ENCODE measurements at places on chromosomes 6 and 20.

GRCh38 chr6:4039348-4039747 is 39.6 kb downstream of the FAM217A start:
- DNase-seq = no peak

GRCh38 chr20:1804554-1804956 is 90.7 kb upstream of the SIRPA start:
- DNase-seq = no peak

- DNase-seq = no peak
Observed at GRCh38 chr6:139570166-139570565, 195.7 kb upstream of the CITED2 start.

DNA sequence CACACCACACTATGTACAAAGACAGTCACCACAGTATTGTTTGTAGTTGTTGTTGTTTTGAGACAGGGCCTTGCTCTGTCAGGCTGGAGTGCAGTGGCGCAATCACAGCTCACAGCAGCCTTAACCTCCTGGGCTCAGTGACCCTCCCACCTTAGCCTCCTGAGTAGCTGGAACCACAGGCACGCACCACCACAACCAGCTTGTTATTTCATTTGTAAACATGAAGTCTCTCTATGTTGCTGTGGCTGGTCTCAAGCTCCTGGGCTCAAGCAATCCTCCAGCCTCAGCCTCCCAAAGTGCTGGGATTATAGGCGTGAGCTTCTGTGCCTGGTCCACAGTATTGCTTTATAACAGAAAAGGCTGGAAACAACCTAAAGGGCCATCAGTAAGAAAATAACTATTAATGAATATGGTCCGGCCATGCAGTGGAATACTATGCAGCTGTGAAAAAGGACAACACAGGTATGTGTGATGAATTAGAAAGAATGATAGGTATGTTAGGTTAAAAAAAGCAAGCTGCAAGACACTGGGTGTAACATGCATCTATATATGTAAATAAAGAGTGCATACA is 30.0 kb upstream of the PTGIS start:
- DNase-seq = no peak

GRCh38 chr6:148738946-148739821 is 7.6 kb upstream of the UST start:
- no peak for DNase-seq

DNA sequence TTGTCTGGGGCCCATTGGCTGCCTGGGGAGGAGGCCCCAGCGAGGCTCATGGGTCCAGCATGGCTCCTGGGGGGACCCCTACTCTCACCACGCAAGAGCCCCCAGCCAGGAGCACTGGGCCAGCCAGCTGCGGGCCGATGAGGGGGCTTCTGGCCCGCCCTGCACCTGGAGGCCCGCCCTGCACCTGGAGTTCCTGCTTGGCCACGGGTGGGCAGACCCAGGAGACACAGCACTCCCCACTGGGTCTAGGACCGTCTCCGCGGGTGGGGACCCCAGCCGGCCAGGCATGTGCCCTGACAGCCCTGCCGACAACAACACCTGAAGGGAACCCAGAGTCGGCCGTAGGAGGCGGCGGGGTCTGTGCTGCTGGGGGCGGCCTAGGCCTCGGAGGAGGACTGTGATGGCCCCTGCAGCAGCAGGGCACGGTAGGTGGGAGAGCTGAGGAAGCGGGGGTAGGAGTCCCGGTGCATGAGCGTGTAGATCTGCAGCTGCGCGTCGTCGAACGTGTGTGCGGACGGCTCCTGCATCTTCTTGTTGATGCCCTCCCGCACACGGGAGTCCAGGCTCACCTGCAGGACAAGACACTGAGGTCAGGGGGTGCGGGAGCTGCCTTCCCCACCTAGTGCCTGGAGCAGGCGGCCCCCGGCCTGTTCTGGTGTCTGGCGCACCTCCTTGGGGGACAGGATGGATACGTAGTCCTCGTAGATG is 5.7 kb downstream of the RGS19 start:
- DNase-seq = no peak

Data from GM06990 (cell line).